Coronary artery (tissue), 2 donors: ENCODE measurements at places on chromosomes 2 and 18.

DNA sequence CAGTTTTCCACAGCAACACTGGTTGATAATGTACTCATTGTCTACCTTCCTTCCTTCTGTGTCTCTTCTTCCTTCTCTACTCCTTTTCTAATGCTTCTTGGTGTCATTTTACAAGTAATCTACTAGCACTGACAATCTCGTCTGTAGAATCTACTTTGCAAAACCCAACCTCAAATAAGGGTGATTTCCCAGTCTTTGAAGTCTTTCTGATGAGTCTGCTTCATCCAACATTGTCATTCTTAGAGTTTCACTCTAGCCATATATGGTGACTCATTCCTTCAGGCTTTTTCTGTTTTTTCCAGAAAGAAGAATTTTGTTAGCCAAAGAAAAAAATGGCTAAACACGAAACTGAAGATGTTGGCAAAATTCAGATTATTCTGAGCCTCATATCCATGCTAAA lies 288.7 kb downstream of the MBD2 start:
- DNase-seq, result no peak

GRCh38 chr2:159225025-159226016 lies 61.2 kb downstream of the WDSUB1 start:
- DNase-seq, result no peak

DNA sequence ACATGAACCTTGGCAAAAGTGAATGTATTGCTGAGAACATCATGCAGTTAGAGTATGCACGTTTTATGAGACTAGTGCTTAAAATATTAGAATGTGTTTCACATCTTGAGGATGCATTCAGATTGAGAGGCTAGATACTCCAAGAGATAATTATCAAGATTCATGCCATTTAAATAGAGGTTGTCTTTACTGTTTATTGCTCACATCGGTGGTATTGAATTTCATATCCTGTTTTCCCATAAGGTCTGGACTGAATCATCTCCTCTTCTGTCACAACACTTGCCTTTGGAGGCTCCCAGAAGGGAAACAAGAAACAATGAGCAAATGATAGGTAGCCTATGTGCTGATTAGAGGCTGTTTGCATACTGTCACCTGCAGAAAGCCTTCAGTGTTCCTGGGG lies 83.8 kb downstream of the CLHC1 start:
- DNase-seq, result no peak

DNA sequence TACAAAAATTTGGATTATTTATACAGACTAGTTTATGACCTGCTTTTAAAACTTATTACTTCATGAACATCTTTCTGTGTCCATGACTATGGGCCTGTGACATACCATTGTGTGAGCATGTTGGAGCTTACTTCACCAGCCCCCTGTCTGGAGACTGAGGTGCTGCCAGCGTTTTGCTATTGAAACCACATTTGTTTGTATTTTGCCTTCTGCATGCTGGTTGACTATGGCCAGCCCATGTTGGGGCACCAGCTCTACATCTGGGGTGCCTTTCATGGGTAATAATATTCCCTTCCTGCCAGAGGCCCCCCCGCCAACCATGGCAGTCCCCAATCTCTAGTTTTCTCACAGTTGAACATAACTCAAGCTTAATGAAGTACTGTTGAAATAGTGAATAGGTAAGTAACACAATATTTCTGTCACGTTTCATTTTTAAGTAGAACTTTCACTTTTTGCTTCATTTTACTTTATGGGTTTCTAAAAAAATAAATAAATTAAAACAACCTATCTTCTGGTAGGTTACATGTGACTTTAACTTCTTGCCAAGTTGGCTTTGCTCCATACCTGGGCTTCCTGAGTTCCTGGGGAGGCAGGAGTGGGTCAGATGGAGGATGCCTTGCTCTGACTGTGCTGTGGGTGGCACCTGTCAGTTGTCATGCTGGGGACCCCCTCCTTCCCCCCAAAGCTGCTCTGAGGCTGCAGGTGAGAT lies 63.9 kb downstream of the DGKD start:
- no peak for DNase-seq

- DNase-seq, result no peak
Observed at GRCh38 chr2:168722592-168722991, 79.8 kb upstream of the NOSTRIN start.

- DNase-seq, result no peak
Observed at GRCh38 chr2:174120346-174120745, 128.0 kb downstream of the OLA1 start.

GRCh38 chr2:96537734-96538486 lies 1.4 kb downstream of the ARID5A start:
- no peak for DNase-seq

GRCh38 chr18:33128581-33128980 lies 311.9 kb downstream of the CCDC178 start:
- no peak for DNase-seq

DNA sequence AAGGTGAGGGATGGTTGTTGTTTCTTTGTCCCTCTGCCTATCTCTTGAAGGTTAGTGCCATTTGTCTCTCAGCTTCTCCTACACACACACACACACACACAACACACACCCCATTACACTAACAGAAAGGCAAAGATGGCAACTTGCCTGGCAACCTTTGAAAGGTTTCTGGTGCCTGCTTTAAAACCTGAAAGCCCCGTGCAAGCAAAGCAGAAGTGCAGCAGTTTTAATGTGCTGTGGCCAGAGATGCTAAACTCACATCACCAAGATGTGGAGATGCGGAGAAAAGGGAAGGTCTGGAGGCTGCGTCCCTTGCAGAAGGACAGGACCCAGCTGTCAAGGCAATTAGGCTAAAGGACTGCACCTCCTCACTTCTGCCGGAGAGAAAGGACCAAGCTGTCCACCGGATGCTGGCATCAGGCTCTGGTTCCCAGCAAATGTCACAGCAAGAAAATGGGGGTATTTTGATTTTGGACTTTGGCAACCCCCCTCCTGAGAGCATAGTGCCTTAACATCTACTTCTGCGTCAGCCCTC lies 196.4 kb downstream of the ARL4C start:
- no peak for DNase-seq

GRCh38 chr2:52572469-52572894 lies 1195.1 kb upstream of the CHAC2 start:
- DNase-seq, result no peak

DNA sequence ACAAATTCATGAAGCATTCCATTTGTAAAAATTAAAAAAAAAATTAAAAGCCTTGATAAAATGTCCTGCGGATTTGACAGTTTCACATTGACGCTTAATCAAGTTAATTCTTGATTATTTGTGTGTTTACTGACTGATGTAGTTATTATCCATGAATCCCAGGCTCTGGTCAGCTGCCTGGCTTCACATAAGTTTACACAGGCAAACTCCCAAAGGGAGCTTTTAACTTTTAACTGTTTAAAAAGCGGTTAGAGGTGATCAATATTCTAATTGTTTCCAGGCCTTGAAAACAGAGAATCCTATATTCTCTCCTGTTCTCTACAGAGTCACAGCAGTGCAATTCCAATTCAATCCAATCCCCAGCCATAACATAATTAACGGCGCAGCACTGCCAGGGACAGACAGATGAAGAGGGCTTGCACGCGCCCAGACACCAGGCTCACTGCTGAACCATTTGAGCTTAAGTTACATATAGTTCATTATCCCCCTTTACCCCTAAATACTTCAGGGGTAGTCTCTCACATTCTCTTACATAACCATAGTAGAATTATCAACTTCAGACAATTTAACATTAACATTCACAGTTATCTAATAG lies 47.5 kb downstream of the ATP8B1 start:
- DNase-seq, result no peak

- no peak for DNase-seq
Observed at GRCh38 chr2:151904807-151905206, 76.6 kb upstream of the ARL5A start.

DNA sequence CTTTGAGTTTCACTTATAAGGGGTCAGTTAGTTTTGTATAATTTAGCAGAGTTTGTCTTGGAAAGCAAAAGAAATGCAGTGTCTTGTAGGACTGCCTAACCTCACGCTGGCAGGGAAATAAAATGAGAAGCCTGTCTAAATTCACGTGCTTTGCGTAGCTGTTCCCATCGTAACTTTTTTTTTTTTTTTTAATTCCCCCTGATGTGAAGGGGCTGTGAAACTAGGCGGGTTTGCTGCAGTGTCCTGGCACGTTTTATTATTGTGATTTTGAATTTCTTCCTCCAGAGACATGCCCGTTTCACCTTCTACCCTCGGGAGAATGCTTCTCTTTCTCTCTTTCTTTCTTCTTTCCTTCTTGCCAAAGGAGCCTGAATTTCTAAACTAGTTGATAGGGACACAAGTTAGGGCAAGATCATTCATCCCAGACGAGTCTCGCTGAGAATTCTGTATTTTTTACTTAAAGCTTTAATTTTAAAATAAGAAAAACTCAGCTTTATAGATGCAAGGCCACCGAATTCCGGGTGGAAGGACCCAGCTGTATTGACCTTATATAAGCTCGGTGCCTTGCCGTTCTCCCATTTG lies 2.3 kb downstream of the MEIS1 start:
- DNase-seq, result no peak

DNA sequence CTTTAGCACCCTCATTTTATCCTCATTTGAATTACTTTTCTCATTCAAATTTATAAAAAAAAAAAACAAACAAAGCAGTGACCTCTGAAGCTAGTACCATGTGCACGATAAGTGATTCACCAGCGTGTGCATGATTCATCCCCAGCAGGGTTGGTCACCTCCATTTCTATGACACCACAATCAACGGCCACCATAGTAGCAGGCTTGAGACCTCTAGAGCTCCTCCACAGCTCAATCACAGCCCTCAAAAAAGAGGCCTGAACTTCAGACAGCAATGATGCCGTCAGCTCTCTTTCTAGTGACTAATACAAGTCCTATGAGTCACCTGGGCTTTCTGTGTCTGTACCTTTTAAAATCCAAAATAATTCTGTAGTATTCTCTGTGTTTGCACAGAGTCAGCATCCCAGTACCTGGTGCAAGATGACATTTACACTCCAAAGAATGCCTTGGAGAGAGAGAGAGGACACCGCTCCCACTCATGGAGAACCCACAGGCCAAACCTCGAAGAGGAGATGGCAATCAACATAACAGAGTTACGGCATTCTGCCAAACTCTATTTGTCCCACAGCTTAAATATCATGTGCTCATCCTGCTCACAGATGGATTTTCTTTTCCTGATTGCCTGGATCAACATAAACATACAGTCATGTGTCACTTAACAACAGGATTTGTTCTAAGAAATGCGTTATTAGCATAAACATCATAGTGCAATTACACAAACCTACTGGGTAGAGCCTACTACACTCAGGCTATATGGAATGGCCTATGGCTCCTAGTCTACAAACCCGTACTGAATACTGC lies 58.7 kb downstream of the L3MBTL4 start:
- no peak for DNase-seq

GRCh38 chr2:151087377-151087776 lies 174.3 kb downstream of the RBM43 start:
- no peak for DNase-seq

DNA sequence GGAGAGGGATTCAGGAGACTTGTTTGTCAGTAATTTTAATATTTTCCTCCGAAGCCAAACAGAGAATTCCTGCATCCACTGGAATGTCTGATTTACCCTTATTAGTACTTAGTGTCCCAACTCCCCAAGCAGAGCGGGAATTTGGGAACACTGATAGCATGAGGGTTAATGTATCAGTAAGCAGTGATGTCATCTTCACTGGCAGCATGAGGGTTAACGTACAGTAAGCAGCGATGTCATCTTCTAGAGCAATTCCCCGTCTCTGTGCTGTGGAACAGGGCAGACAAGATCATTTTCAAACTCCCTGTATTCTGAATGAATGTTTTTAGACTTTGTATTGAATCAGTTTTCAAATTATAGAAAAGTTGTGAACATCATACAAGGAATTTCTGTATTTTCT lies 228.9 kb downstream of the ZNF407 start:
- DNase-seq, result no peak

DNA sequence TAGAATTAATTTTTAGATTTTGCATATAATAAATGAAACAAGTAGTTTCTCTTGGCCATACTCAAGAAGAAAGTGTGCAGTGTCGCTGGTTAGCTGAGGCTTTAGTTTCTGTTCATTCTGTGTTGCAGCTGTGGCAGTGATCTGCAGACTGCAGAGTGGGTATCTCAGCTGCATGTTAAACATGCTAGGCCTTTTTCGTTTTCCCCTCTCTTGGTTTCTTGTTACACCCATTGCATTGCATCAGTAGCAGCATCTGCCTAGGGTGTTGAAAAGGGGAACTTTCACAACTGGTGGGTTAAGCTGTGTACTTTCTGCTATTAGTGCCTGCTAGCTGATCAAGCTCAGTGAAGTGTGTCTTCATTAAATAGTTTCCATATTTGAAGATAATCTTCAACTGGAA lies 51.3 kb downstream of the ACSL3 start:
- DNase-seq, result no peak

DNA sequence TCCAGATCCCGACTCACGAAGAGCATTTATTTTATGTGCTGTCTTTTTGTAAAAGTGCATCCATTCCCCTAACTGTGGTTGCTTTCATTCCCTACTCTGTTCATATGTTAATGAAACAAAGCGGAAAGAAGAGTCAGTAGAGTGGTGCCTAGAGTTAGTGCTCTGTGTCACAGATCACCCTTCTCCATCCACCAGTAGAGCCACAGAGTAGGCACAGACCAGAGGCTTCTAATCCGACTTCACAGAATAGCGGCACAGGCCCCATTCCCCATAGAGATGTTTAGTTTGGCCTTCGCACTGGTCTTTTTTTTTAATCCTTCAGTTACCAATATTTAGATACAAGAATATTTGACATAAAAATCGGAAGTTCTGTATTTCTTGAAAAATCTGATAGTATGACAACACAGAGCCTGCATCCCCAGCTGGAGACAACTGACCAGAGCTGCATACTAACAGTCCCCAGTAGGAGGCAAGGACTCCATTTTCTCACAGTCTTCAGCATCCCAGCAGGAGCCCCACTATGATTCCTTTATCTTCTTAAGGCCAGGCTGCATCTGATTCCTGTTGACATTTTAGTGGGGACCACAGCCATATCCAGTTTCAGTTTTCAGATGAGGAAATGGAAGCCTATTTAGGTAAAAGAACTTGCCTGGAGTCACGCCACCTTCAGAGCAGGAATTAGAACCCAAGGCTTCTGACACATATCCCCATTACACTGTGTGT lies 7.0 kb downstream of the G6PC2 start:
- no peak for DNase-seq

DNA sequence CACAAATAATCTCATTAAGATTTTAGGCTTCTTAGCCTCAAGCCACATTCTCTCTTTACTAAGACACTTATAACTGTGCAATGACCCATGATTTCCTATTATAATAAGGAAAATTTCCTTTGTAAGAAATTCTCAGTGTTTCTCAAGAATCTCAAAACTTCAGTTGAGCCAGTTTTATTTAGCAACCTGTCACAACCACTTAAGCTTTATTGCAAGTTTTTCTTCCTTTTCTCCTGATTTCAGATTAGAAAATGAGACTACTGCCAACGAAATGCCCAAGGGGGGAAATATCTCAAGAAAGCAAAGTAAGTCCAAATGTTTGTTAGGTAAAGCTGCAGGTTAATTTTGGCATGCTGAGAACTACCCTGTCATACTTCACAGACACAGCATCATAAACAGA lies 178.5 kb downstream of the THADA start:
- DNase-seq, result no peak
